Substantia nigra (tissue), 51 donors: ENCODE measurements at places on chromosomes 2 and 18.

DNA sequence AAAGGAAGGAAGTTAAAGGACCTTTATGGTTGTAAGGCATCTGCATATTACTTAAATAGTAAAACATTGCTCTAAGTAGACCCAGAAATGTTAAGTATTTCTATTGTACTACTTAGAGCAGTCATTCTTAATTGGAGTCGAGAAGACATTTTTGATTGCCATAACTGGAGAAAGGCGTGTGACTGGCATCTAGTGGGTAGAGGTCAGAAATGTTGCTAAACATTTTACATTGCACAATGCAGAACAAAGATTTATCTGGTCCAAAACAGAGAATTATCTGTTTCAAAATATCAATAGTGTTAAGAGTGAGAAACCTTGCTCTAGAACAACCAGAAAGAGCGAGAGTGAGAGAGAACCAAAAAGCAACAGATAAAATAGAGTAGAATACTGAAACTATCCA, 23.3 kb upstream of the ROCK1 start:
- no peak for DNase-seq

DNA sequence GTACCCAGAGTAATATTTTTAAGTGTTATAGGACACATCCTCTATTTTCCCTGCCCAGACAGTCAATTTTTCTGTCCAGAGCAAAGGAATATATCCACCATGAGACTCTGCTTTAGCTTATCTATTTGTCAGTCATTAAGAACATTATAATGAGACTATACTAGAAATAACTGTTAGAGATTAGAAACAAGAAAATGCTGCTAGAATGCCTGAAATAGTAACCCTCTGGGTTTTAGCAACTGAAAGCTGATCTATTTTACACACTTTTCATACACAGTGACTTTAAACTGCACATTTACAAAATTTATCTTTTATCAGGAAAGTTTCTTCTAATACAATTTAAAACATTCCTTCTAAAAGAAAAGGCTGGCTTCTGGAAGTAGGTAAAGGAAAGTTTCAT, 39.6 kb downstream of the MBD2 start:
- no peak for DNase-seq

- no peak for DNase-seq
Observed at GRCh38 chr2:6626401-6627012, 239.2 kb downstream of the CMPK2 start.

DNA sequence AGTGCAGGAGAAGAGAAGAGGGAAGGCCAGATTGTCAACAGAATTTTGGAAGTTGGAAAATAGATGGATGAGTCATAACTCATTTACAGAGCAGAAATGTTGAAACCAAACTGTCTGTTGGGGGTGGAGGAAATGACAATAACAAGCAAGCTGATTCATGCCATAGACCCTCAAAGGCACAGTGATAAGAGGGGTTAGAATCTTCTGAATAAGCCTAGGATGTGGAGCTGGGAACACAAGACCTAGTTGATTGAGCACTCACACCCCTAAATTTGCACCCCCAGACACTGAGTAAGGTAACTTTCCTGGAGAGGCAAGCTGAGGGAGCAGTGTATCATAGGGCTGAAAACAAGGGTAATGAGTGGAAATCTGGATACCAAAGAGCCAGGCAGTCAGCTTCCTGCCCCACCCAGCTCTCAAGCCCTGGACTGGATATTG, 141.4 kb downstream of the SCG2 start:
- DNase-seq: no peak

- DNase-seq: no peak
Observed at GRCh38 chr2:110888411-110888810, 156.0 kb downstream of the ACOXL start.

DNA sequence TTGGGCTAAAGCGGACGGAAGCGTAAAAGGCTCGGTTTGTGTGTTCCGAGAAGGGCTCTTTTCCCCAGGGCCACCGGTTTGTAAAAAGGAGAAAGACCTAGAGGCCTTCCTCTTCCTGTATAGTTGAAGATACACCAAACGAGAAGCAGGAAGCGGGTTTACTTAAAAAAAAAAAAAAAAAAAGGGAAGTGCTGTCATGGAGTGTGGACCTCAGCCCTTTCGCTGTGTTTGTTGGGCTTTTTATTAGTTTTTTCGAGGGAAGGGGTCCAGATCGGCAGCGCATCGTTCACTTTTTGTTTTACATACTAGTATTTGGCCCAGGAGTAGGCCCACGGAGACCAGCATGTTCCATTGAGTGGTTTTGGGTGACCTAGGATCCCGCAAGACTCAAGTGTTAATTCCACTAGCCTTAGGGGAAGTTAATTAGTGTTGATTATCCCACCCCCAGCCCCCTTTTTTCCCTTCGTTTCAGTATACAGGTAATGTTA, 676 bp downstream of the ACTR2 start:
- no peak for DNase-seq
